Breast epithelium (tissue), 4 donors: ENCODE measurements at places on chromosomes 5 and 9.

DNA sequence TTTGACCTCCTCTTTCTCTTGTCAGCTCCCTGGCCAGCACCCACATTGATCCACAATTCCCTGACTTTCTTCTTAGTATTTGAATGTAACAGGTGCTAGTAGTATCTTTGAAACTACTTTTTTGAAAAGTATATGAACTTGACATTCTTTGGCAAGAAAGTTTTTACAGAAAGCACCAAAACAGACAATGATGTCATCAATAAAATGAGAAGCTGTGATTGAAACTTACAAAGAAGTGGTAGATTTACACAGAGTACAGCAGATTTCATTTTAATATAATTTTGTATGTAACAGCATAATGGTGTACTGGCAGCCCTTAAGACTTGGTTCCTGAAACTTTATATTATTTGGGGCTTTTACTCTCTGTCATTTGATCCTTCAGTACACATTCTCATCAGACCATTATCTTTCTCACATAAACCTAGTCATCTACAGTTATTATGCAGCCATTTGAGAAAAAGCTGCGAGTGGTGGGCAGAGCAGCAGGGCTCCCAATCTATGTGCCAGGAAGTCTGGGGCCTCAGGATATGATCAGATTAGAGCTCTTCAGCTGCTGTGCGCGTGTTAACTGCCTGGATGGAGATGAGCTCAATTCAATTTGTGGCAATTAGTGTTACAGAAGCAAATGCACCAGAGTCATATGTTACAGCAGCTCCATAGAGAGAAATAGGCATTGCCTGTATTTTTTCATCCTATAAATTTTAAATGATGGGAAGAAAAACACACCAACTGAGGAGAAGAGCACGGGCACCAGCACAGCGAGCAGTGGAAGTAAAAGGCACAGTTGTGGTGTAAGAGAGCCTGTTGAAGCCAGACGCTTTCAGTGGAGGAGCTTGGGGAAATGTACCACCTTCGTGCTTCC, 126.1 kb downstream of the STARD4 start:
- DNase-seq = no peak

- DNase-seq = no peak
Measured at GRCh38 chr5:131821221-131821620, 24.4 kb upstream of the FNIP1 start.

DNA sequence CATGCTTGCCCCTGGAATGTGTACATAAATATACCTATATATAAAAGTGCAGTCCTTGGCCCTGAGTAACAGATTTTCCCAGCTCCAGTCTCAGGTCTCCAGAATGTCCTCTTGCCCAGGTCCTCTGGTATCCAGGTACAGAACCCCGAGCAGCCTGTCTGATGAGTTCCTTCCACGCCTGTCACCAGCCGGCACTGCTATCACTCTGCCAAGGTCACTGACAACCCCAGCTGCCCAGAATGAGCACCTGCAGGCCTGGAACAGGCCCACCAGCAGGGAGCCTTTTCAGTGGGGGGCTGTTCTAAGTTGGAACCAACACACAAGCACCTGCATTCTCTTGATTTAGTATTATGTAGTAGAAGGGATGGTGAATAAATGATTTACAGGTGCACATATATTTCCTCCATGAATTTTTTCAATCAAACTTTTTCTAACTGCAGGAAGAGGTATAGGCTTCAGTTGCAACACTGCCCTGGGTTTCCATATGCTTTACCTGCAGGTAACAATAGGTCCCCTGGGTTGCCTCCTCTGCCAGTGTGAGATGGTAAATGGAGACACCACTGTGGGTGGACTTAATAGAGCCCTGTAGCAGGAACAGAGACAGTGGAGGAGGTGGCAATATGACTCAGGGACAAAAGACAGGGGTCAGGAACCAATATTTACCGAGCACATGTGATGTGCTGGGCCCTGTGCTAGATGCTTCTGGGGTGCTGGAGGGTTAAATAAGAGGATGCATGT, 291.9 kb downstream of the SPOCK1 start:
- no peak for DNase-seq

DNA sequence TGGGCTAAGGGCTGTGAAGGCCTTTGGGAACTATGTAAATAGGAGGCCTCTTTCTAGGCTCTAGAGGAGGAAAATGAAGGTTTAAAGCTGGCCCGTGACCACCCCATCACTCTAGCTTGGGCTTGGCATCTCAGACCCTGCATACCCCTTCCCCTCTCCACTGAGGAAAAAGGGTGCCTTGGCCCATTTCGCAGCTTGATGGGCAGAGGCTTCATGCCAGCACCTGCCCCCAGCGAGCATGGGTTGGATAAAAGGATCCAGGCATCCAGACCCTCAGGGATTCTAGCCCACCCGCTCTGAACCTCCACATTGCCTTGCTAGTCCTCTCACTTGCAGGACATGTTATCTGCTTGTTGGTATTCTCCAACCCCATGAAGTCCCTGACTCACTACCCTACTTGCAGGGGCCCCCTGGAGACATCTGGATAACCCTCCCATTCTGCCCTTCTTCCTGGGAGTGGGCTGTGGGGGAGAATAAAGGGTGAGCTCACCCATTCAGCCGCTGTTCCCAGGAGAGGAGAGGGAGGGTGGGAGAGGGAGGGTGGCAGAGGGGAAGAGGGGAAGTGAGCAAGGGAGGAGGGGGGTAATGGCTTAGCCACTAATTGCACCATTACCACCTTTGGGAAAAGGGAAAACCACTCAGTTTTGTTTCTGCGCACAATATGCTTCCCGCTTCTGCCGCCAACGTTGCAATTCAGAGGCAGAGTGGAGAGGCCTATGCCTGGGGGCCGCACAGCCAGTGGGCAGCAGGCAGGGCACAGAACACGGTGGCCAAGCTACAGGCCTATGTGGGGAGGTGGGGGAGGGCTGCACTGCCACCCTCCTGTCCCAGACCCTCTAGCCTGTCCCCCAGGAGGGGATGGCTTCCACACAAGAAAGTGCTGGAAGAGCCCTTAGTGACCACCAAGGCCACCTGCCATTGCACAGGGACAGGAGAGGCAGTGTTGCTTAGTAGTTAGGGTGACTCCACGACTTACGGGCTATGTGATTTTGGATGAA, 2.1 kb upstream of the CAMK2A start:
- DNase-seq = no peak

DNA sequence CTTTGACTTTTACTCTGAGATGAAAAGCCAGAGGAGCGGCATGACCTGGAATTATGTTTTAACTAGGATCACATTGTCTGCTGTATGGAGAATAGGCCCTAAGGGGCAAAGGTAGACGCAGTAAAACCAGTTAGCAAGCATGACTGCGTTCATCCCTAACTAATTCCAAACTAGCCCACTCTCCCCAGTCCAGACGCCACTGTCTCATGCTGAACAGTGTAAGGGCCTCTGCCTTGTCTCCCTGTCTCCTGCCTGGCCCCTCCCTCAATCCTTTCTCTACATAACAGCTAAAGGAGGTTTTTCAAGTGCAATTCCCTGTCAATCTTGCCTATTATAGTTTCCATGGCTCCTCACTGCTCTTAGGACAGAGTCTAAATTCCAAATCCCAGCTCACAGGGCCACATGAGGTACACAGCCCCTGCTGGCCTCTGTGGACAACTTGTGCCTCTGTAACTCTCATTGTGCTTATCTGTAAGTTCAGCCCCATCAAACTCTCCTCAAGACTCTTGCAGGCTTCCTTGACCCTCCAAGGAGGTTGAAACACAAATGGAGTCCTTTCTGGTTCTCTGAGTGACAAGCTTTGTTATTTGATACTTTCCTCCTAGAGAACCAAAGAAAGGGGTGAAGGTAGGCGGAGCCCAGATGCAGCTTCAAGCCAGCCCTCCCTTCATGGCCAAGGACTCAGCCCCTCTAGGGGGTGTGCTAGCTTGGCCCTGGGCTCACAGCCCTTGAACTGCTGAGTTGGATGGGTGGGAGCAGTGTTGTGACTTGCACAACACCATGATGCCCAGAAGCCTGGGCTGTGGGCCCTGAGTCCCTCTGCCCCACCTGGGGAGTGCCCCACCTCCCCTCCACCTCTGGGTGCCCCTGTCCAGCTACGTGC, 16.0 kb upstream of the SLC22A4 start:
- DNase-seq = no peak

DNA sequence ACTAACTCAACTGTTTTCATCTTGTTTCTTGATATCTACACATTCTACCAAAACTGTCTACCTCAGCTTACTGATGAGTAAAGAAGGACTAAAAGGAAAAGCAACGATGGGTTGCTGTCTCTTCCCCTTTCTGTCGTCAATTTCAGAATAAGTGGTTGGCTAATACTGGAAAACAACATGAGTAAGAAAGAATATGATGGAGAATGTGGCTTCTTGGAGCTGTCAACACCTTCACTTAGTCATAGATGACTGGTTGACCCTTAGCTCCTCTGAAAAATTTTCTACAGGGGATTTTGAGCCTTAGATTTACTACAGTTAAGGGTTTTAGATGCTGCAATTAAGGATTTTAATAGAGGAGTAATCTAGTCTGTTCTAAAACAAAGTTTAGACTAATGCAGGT, 797.9 kb downstream of the TLE4 start:
- no peak for DNase-seq

GRCh38 chr5:43073597-43074546, 33.8 kb upstream of the ANXA2R start:
- no peak for DNase-seq

DNA sequence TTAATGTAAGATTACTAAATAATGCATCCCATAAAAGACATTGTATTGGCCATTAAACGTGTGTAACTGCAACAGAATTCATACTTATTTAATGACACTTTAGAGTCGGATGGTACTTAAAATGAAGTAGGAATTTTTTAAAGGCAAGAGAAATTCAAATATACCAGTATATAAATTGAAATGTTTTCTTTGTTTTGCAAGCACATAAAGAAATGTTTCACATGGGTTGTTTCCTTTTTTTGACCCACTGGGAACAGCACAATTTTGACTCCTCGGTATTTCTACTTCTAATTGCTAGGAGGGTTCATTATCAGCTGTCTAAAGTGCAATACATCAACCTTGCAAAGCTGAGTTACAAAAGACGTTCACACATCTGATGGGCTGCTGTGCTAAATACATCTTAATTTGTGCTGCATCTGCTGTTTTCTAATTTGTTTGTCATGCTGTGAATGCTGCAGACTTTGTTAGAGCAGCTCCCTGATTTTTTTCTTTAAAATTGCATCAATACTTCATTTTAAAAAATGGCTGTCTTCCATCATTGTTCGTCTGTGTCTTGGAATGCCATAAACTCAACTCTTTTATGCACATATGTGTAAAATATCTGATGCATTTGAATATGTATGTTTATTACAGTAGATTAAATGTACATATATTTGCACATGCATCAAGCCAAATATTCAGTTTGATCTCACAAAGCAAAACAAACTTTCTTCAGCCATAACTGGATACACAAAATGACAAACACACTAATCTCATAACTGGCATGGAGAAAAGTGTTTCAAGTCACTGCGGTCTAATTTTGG, 454.0 kb upstream of the GRAMD2B start:
- DNase-seq = no peak

- peak; percentile 61 for DNase-seq
Measured at GRCh38 chr5:52989025-52989780, at the start of gene ITGA2. Gene ITGA2 (plus strand): TSS chr5:52989352. CDS start chr5:52989469, 117 bp downstream.

DNA sequence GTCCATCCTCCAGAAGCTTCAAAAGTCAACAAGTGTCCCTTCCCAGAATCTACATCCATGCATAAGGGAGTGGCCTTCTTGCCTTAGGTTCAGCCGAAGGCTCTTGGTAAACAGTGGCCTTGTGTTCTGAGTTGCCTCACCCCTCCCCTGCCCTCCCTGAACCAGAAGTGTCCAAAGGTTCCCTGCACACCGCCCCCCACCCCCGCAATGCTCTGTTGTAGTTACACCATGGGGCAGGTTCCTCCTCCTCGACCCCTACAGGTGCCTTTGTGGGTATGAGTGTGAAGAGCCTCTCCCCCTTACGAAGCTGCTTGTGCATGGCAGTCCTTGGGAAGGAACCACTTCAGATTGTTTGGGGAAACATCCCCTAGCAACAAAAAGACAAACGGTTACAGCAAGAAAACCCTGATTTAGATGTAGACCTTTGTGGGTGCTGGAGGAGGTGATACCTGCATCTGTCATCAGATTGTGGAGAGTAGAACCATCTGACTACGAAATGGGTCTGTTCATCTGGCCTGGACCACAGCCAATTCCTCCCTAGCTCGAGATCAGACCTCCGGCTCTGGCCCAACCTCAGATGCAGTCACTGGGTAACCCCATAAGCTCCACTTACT, 7.1 kb downstream of the SPACA9 start:
- DNase-seq = no peak

GRCh38 chr5:136174021-136174659, 18.8 kb downstream of the SMIM32 start:
- DNase-seq = no peak

DNA sequence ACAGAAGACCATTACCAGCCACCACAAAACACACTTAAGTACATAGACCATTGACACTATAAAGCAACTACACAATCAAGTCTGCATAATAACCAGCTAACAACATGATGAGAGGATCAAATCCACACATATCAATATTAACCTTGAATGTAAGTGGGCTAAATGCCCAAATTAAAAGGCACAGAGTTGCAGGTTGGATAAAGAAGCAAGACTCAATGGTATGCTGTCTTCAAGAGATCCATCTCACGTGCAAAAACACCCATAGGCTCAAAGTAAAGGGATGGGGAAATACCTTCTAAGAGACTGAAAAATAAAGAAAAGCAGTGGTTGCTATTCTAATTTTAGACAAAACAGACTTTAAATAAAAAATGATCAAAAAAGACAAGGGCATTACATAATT, 113.6 kb upstream of the CD180 start:
- no peak for DNase-seq

DNA sequence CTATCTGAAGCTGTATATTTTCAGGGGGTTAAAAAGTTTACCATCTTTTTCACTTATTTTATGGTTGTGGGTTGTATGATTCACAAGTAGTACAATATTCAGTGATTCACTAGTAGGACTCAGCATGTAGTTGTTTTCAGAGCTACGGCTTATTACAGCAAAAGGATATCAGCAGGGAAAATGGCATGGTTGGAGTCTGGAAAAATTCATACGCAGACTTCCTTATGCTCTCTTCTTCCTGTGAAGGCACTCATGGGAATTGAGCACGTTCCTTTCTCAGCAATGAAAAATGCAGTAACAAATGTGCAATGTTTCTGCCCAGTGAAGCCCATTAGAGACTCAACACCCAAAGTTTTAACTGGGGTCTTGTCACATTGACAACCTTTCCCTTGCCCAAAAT, 250.5 kb downstream of the KCNN2 start:
- DNase-seq = no peak

GRCh38 chr9:104844710-104845109, 80.8 kb downstream of the NIPSNAP3B start:
- DNase-seq = no peak

DNA sequence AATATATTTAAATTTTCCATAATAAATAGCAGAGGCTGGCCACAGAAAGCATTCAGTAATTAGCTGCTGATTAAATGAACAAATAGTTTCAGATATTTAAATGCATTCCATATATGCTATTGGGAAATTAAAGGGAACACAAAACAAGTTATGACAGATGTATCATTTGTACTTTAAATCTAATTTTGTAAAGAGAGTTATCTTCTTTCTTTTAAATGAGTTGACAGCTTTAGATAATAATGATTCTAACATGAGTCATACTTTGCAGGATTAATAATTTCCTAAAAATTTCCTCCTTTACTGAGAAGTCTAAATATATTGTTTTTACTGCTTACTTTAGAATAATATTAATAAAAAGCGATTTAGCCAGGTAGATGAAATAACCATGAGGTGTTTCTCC, 320.1 kb downstream of the ADAMTS6 start:
- no peak for DNase-seq

GRCh38 chr9:126671983-126672382, 58.3 kb downstream of the LMX1B start:
- no peak for DNase-seq
